Osteoblast (primary cell): ENCODE measurements at places on chromosomes 5 and 9. TPM values are rescaled to one million over a fixed set of nuclear protein-coding genes. Genes with fewer than 3 reads are reported as not detected.
A peak's percentile ranks its signal among the peaks of the same experiment; 100 is the strongest.

Gene ORM2
- not detected in 2 replicates for total RNA-seq

Gene TNPO1
- total RNA-seq, result 243 and 256 TPM in 2 replicates

Gene DNAI1
- 47.4 TPM in 1 of 2 replicates, not detected in the other for total RNA-seq

GRCh38 chr9:92147030-92147851, 32.0 kb upstream of the SPTLC1 start:
- H3K27me3 ChIP-seq, result no peaks in the 10 kb centered on the region
- H3K4me1 ChIP-seq, result peaks cover 31% of the 10 kb centered on the region
- H3K27ac ChIP-seq, result peak overlapping the region; percentile 95
- no peaks in the 10 kb centered on the region for H3K36me3 ChIP-seq
- peak overlapping the region; percentile 48 for H3K4me3 ChIP-seq

GRCh38 chr5:41748631-41749030, 121.6 kb downstream of the OXCT1 start:
- H3K27ac ChIP-seq, result no peak overlapping the region
- H3K27me3 ChIP-seq, result no peaks in the 10 kb centered on the region
- H3K36me3 ChIP-seq, result no peaks in the 10 kb centered on the region
- H3K4me1 ChIP-seq, result peaks cover 9% of the 10 kb centered on the region
- DNase-seq, result no peak

GRCh38 chr5:96043446-96043845, 81.8 kb upstream of the ELL2 start:
- H3K27me3 ChIP-seq, result no peaks in the 10 kb centered on the region
- H3K27ac ChIP-seq, result no peak overlapping the region
- DNase-seq, result no peak
- H3K4me3 ChIP-seq, result no peak overlapping the region
- no peaks in the 10 kb centered on the region for H3K4me1 ChIP-seq
- H3K36me3 ChIP-seq, result no peaks in the 10 kb centered on the region

Gene NME5
- total RNA-seq, result 5.9 and 6.5 TPM in 2 replicates

Gene NR4A3
- total RNA-seq, result 0.29 and 0.36 TPM in 2 replicates

Gene FBN2
- 16.6 and 33.0 TPM in 2 replicates for total RNA-seq

DNA sequence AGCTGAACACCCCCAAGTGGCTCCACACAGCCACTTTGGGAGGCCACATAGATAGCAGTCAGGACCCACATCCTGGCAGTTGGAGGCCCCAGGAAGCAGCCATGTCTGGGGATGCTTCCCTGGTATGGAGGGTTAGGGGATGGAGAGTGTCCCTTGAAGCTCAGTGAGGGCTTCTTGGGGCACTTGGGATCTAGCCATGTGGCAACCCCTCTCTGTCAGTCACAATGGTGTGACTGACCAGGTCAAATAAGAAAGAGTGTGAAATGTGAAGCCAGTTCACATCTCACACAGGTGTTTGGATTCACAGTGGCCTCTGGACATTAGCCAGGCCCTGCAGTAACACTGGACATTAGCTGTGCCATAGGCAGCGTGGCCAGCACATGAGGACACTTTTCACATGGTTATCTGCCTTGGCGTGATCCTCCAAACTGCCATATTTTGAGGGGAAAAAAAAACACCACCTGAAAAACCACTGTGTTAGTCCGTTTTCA, 53.9 kb upstream of the IL17B start:
- peaks cover 6% of the 10 kb centered on the region for H3K27me3 ChIP-seq
- no peaks in the 10 kb centered on the region for H3K4me1 ChIP-seq
- peak overlapping the region; percentile 39 for H3K27ac ChIP-seq
- H3K4me3 ChIP-seq, result no peak overlapping the region
- H3K36me3 ChIP-seq, result peaks cover 38% of the 10 kb centered on the region
- DNase-seq, result no peak

Gene CXCL14
- total RNA-seq, result not detected in 2 replicates

Gene C9orf50
- total RNA-seq, result under 0.01 and 0.36 TPM in 2 replicates

DNA sequence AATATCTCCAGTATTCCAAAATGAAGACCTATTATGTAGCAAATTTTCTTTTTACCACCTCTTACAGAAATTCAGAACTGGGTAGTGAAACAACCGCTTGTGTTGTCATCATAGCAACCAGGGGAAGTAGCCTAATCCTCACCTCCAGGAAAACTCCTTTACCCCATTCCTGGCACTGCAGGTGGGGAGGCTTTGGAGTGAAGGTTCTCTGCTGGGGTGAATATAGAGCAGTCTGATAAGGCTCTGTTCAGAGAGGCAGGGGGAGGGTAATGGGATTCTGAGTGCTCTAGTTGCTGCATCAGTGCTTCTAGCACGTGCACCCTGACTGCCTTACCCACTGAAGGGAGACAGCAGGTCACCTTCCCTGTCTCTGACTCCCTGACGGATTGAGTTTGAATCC, 116.2 kb downstream of the MAN2A1 start:
- no peak overlapping the region for H3K27ac ChIP-seq
- no peaks in the 10 kb centered on the region for H3K36me3 ChIP-seq
- H3K27me3 ChIP-seq, result no peaks in the 10 kb centered on the region
- no peak overlapping the region for H3K4me3 ChIP-seq
- DNase-seq, result no peak

Gene AGXT2
- not detected in 2 replicates for total RNA-seq

- H3K27ac ChIP-seq, result no peak overlapping the region
- H3K36me3 ChIP-seq, result no peaks in the 10 kb centered on the region
- DNase-seq, result no peak
- H3K27me3 ChIP-seq, result peaks cover 29% of the 10 kb centered on the region
- no peaks in the 10 kb centered on the region for H3K4me1 ChIP-seq
- H3K4me3 ChIP-seq, result no peak overlapping the region
Measured at GRCh38 chr9:109206670-109207069, 39.6 kb upstream of the FRRS1L start.

Gene FABP6
- total RNA-seq, result not detected in 2 replicates

Gene ZBED3
- total RNA-seq, result 1.1 and 4.7 TPM in 2 replicates

- H3K27ac ChIP-seq, result no peak overlapping the region
- no peaks in the 10 kb centered on the region for H3K36me3 ChIP-seq
Measured at GRCh38 chr5:124888050-124888506, 141.6 kb upstream of the ZNF608 start.

Gene HACD4
- 6.8 and 8.3 TPM in 2 replicates for total RNA-seq

DNA sequence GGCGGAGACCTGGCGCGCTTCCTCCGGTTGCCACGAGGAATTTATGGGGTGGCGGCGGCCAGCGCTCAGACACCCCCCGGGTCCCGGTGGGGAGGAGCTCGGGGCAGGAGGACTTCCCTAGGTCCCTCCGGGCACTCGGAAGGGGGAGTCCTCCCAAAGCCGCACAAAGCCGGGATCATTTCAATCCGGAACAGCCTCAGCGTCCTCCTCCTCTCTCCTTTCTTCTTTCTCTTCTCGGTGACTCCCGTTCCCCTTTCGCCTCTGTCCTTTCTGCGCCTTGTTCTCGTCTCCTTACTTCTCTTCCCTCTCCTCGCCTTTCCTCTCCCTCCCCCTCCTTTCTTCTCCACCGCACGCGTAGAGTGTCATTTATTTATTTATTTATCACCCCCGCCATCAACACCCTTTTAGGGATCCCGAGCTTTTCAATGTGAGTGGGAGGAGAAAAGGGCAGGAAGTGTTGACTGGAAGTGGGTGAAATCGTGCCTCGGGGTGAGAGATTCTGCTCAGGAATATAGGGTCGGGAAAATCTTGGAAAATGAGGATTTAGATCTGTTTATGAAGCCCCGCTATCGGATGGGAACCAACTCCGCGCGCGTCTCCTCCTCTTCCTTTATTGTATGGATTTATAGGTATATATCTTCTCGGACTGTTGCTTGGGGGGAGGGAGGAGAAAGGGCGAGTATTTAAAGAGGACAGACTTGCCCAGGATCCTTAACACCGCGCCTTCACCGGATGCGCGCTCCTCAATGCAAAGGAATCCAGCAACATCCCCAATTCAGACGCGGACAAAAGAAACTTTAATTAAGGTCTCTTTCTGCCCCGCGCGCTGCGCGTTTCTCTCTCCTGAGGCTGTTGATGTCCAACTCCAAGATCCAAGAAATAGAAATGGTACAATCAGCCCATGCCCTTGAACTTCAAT, 2.0 kb upstream of the ZNF462 start:
- peaks cover 10% of the 10 kb centered on the region for H3K4me1 ChIP-seq
- no peak overlapping the region for H3K27ac ChIP-seq
- H3K36me3 ChIP-seq, result no peaks in the 10 kb centered on the region
- H3K4me3 ChIP-seq, result peak overlapping the region; percentile 90
- DNase-seq, result peak; percentile 73
- peaks cover 13% of the 10 kb centered on the region for H3K27me3 ChIP-seq
